Erythroblast (primary cell): ENCODE measurements at places on chromosomes 2 and 18.
A peak's percentile ranks its signal among the peaks of the same experiment; 100 is the strongest.

- no peak for DNase-seq
These were observed 1.9 kb upstream of the SPOPL start for GRCh38 chr2:138499684-138500083.

DNA sequence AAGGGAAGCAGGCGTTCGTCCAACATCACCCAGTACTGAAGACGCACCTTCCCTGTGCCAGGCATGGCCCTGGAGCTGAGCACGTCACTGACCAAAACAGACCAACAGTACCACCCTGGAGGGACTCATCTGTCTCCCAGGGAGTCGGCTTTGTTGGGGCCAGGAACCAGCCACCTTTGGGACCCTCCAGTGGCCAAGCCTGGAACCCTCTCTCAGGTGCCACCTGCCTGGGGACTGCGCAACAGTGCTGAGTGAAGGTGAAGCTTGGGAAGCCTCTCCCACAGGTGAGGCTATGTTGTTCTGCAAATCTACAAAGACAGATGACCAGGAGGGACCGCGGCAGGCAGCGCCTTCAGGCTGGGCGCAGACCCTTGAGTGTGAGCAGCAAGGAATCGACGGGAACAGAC lies 91.4 kb upstream of the OTOS start:
- DNase-seq, result no peak

DNA sequence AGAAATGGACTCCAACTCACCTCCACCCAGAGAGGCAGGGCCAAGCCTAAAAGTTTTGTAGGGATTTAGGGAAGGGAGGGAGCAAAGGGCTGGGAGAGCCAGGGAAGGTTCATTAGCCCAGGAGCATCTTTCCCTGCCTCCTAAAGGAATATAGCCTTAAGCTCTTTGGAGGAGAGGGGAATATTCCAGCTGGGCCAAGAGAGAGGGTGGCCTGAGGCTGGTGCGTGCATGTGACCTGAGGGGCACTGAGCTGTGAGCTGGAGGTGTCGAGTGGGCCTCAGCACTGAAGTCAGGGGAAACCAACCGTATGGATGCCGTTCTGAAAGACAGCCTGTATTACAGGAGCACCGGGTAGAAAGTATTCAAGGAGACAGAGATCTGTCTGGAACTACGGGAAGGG lies 112.6 kb downstream of the KLHL29 start:
- DNase-seq, result no peak

- no peak for DNase-seq
These were observed 464.3 kb downstream of the NBAS start for GRCh38 chr2:15096873-15097272.

GRCh38 chr2:96869281-96869821 lies 529 bp downstream of the SEMA4C start:
- DNase-seq, result peak; percentile 49

GRCh38 chr18:75204269-75204731 lies 4.6 kb downstream of the PTGR3 start:
- DNase-seq, result no peak

DNA sequence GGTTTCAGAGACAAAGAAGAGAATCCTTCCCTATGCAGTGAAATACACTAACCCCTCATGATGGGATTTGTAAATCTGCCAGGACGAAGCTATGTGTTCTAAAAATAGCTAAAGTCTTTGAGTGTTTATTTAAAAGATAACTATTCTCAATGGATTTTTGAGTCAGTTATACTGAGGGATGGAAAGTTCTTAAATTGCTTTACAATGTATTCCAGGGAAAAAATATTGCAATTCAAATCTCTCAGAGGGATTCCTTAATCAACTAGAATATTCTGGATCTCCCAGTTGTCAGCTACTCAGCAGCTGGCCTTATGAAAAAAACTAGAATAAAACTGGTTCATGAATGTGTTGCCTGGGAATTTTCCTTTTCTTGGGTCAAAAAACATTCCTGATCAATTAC lies 312.4 kb downstream of the PLCL1 start:
- no peak for DNase-seq

DNA sequence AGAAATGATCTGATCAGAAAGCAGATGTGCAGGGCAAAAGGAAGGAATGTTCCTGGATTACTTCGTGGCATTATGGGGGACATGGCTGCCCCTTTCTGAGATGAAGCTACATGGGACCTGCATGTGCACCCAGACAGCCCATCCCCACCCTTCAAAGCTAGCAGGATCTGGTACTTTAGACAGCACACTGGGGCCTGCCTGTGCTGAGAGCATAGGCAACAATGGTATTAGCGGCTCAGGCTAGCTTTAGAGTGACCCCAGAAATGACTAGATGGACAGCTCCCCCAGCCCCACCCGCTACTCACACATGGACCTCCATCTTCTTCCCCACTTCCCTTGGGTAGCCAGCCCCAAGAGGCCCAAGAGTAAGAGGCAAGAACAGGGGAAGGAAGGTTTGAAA lies 61.5 kb upstream of the NFE2L2 start:
- DNase-seq, result no peak

- peak; percentile 31 for DNase-seq
These were observed 20.5 kb downstream of the NEDD4L start for GRCh38 chr18:58064406-58064998.

GRCh38 chr2:84849271-84849952 lies 31.5 kb downstream of the TRABD2A start:
- DNase-seq, result no peak

DNA sequence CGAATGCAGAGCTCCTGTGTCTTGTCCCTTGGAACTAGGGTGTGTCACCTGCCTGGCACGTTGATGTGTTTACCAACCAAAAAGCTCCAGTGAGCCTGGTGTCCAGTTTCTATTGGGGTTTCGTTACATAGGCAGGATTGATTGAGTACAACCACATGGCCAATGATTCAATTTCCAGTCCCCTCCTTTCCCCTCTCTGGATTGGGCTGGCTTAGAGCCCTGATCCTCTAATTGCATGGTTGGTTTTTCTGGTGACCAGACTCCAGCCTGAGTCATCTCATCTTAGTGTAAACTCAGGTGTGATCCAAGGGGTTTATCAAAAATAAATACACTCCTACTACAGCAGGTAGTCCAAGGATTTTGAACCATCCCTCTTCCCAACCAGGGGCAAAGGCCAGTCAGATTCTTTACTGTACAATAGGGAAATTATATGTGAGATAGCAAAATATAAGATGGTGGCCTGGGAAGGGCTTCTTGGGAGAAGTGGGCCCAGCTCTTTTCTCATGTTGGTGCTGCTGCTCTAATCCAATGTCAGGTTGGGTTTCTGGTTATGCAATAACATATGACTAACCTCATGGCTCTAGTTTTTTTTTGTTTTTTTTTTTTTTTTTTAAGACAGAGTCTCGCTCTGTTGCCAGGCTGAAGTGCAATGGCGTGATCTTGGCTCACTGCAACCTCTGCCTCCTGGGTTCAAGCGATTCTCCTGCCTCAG lies 64.7 kb upstream of the MGAT5 start:
- DNase-seq, result no peak

- no peak for DNase-seq
These were observed 96.8 kb downstream of the GPD2 start for GRCh38 chr2:156532989-156533388.

GRCh38 chr2:191041418-191042161 lies 27.6 kb upstream of the STAT1 start:
- no peak for DNase-seq
